ENCODE measurements at places on chromosomes 12 and 14. TPM values are rescaled to one million over a fixed set of nuclear protein-coding genes. Genes with fewer than 3 reads are reported as not detected.

The DPF3 gene
- 1.0 TPM for total RNA-seq

The C12orf50 gene
- 0.03 TPM for total RNA-seq

The PLA2G1B gene
- total RNA-seq, result not detected

GRCh38 chr14:70622111-70622712 lies 19.5 kb upstream of the TTC9 start:
- H3K4me1 ChIP-seq, result no peaks in the 10 kb centered on the region
- 0 out of 2 replicates have a peak, but pooled peaks cover 10% of the 10 kb centered on the region for H3K36me3 ChIP-seq
- peak; percentile 91 for DNase-seq
- H3K4me3 ChIP-seq, result no peak overlapping the region
- no peaks in the 10 kb centered on the region for H3K27me3 ChIP-seq

- H3K4me1 ChIP-seq, result no peaks in the 10 kb centered on the region
- H3K4me3 ChIP-seq, result no peak overlapping the region
- peak; percentile 86 for DNase-seq
- H3K27me3 ChIP-seq, result peaks cover 8% of the 10 kb centered on the region
- no peak overlapping the region for H3K27ac ChIP-seq
These were observed 707.9 kb downstream of the AACS start for GRCh38 chr12:125773033-125773640.

- no peaks in the 10 kb centered on the region for H3K4me1 ChIP-seq
- H3K4me3 ChIP-seq, result no peak overlapping the region
- H3K27me3 ChIP-seq, result no peaks in the 10 kb centered on the region
- 0 out of 2 replicates have a peak overlapping the region, but pooled peaks have one; percentile 39 for H3K27ac ChIP-seq
These were observed 30.5 kb downstream of the EP400 start for GRCh38 chr12:131980263-131980662.

GRCh38 chr14:99755629-99756603 lies 37.3 kb upstream of the EML1 start:
- no peaks in the 10 kb centered on the region for H3K27me3 ChIP-seq
- H3K4me1 ChIP-seq, result peaks cover 13% of the 10 kb centered on the region
- no peaks in the 10 kb centered on the region for H3K36me3 ChIP-seq
- DNase-seq, result no peak
- H3K27ac ChIP-seq, result no peak overlapping the region

DNA sequence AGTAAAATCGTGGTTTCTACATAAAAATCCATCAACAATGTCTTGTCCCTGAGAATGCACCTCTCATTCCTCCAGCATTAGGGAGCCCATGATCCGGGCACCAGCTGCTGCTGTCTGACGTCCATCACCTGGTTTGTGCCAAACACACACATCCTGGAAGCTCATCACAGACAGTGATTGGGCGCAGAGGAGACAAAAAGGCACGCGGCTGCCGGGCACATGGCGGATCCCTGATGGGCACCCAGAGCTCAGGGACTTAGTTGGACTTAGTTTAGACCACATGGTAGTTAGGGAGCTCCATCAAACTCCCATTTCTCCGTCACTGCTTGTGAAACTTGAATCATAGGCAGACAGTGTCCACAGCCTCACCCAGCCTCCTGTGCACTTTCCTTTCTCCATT lies 1059.3 kb downstream of the TMEM121 start:
- H3K4me1 ChIP-seq, result no peaks in the 10 kb centered on the region
- no peaks in the 10 kb centered on the region for H3K27me3 ChIP-seq
- no peak overlapping the region for H3K4me3 ChIP-seq
- no peaks in the 10 kb centered on the region for H3K36me3 ChIP-seq

GRCh38 chr14:105908481-105908911 lies 382.1 kb downstream of the TMEM121 start:
- no peaks in the 10 kb centered on the region for H3K4me1 ChIP-seq
- no peaks in the 10 kb centered on the region for H3K27me3 ChIP-seq
- H3K27ac ChIP-seq, result no peak overlapping the region
- DNase-seq, result no peak
- no peaks in the 10 kb centered on the region for H3K36me3 ChIP-seq
- H3K4me3 ChIP-seq, result no peak overlapping the region

GRCh38 chr12:29612912-29613311 lies 115.4 kb upstream of the OVCH1 start:
- no peak overlapping the region for H3K4me3 ChIP-seq
- DNase-seq, result no peak
- H3K36me3 ChIP-seq, result no peaks in the 10 kb centered on the region
- H3K27ac ChIP-seq, result no peak overlapping the region
- no peaks in the 10 kb centered on the region for H3K4me1 ChIP-seq

GRCh38 chr12:44709166-44709565 lies 166.9 kb downstream of the NELL2 start:
- H3K27me3 ChIP-seq, result no peaks in the 10 kb centered on the region
- H3K4me3 ChIP-seq, result no peak overlapping the region
- DNase-seq, result no peak
- H3K36me3 ChIP-seq, result no peaks in the 10 kb centered on the region
- no peaks in the 10 kb centered on the region for H3K4me1 ChIP-seq
- H3K27ac ChIP-seq, result no peak overlapping the region

DNA sequence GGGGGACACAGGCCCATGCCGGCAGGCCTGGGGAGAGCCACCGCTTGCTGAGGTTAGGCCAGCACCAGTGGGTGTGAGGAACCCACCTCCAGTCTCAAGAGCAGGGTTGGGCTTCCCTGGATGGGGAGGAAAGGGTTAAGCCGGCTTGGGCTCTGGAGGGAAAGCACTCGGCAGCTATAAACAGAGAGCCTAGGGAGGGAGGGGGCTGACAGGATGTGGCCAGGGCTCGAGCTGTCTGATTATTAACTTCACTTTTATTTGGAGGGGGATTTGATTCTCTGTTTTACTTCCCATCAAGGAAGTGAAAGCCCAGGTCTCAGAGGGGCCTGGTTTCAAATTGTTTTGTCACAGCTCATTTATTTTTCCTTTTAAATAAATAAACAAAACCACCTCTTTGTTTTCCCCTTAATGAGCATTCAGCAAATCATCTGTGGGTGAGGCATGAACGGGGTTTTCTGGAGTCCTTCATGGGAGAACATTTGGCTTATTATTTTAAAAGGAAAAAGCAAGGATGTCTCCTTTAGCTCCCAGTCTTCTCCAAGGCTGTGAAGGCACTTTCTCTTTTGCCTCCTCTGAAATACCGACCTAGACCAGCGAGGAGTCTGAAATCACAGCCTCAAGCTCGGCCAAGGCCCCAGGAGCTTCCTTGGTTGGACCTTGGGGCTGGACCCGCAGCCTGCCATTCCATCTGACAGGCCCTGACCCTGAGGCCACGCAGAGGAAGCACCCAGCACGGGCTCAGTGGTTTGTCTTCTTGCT lies 21.9 kb upstream of the ZFP36L1 start:
- H3K27me3 ChIP-seq, result peaks cover 4% of the 10 kb centered on the region
- no peaks in the 10 kb centered on the region for H3K36me3 ChIP-seq
- H3K27ac ChIP-seq, result peak overlapping the region; percentile 56
- peaks cover 50% of the 10 kb centered on the region for H3K4me1 ChIP-seq
- peak; percentile 85 for DNase-seq

DNA sequence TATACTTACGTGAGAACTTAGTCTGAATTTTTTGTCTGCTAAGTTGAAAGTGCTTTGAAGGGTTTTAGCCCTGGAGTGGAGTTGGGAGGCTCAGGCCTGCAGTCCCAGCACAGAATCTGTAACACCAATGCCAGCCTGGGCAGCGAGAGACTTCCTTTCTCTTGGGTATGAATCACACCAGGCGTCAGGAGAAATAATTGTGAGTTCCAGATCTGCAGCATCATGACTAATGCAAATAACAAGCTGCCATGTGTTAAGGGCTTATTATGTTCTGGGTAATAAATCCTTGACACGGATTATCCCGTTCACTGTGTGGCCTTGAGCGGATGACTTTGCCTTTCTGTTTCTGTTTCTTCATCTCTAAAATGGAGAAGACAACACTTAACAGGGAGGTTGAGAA lies 70.6 kb downstream of the B4GALNT3 start:
- no peak overlapping the region for H3K4me3 ChIP-seq
- H3K36me3 ChIP-seq, result no peaks in the 10 kb centered on the region
- no peaks in the 10 kb centered on the region for H3K27me3 ChIP-seq

DNA sequence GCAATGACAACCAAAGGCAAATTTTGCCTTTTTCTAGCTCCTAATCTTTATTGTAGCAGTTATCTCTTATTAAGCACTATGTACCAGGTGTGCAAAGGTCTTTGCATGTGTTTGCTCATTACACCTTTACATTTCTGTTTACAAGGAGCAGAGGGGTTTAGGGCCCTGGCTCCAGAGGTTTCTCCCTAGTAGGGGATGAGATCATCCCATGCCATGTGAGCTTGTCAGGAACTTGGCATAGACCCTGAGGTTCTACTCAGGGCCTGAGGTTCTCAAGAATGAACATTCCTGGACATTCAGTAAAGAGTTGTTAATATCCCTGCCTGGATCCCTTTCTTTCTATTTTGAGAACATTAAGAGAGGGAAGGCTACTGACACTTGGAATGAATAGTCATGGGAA lies 292.0 kb downstream of the RPAP3 start:
- no peak overlapping the region for H3K4me3 ChIP-seq
- H3K4me1 ChIP-seq, result 0 out of 2 replicates have a peak, but pooled peaks cover 8% of the 10 kb centered on the region

DNA sequence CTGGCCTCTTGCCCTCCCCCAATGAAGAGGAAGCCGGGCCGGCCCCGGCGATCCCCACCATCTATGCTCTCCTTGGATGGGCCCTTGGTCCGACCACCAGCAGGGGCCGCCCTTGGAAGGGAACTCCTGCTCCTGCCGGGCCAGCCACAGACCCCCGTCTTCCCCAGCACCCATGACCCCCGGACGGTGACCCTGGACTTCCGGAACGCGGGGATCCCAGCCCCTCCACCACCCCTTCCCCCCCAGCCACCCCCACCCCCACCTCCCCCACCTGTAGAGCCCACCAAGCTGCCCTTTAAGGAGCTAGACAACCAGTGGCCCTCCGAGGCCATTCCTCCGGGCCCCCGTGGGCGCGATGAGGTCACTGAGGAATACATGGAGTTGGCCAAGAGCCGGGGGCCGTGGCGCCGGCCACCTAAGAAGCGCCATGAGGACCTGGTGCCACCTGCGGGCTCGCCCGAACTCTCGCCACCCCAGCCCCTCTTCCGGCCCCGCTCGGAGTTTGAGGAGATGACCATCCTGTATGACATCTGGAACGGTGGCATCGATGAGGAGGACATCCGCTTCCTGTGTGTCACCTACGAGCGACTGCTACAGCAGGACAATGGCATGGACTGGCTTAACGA lies 19.4 kb downstream of the SETD1B start:
- H3K36me3 ChIP-seq, result no peaks in the 10 kb centered on the region
- no peak overlapping the region for H3K27ac ChIP-seq
- H3K4me1 ChIP-seq, result no peaks in the 10 kb centered on the region
- no peaks in the 10 kb centered on the region for H3K27me3 ChIP-seq
- no peak overlapping the region for H3K4me3 ChIP-seq

GRCh38 chr12:113762882-113763816 lies 203.0 kb downstream of the RBM19 start:
- DNase-seq, result no peak
- no peaks in the 10 kb centered on the region for H3K27me3 ChIP-seq
- H3K36me3 ChIP-seq, result no peaks in the 10 kb centered on the region
- H3K4me3 ChIP-seq, result no peak overlapping the region
